ENCODE measurements at places on chromosomes 7 and 10.

DNA sequence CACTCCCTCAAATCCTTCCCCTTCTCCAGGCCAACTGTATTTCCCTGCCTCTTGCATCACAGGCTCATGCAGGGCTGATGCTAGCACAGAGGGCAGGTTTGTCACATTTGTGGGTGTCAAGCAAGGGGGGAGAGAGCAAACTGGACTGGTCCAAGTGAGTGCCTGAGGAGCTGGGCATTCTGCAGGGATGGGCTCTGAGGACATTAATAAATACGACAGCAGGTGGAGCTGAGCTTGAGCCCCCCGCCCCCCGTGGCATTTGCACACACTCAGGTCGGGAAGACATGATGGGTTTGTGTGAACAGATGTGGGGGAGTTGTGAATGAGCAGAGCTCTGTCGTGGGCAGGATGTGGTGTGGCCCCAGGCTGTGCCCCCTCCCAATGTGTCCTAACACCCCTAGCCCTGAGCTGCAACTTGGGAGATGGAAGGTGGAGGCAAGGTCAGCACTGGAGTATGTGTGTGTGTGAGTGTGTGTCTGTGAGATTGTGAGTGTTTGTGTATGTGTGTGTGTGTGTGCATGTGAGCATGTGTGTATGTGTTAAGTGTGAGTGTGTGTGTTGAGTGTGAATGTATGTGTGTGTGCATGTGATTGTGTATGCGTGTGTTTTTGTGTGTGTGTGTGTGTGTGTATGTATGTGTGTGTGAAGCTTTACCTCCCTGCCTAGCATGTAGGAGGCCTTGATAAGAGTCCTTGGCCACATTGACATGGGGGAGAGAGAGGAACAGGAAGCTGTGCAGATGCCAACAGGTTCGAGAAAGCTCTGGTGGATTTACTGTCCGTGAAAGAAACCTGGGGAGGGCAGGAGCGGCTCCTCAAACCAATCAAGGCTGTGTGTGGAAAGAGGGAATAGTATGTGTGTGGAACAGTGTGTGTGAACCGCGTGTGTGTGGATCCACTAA, 9.1 kb downstream of the RASSF4 start:
- no peak for DNase-seq

DNA sequence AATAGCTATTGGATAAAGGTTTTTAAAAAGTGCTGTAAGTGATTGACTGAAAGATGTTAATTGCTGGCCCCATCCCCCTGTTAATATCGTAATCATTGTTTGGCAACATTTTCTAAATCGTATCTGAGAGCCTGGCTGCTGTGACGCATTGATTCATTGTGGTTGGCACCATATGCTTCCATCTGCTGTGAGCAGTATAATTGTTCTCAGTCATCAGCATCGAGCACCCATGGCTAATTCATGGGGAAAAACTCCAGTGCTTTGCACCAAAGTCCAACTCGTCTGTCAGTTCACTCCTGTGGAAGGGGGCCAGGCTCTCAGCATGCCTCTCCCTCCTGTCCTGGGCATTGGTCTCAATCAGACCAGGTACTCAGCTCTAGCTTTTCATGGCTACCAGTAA, 205.2 kb downstream of the STK31 start:
- no peak for DNase-seq

DNA sequence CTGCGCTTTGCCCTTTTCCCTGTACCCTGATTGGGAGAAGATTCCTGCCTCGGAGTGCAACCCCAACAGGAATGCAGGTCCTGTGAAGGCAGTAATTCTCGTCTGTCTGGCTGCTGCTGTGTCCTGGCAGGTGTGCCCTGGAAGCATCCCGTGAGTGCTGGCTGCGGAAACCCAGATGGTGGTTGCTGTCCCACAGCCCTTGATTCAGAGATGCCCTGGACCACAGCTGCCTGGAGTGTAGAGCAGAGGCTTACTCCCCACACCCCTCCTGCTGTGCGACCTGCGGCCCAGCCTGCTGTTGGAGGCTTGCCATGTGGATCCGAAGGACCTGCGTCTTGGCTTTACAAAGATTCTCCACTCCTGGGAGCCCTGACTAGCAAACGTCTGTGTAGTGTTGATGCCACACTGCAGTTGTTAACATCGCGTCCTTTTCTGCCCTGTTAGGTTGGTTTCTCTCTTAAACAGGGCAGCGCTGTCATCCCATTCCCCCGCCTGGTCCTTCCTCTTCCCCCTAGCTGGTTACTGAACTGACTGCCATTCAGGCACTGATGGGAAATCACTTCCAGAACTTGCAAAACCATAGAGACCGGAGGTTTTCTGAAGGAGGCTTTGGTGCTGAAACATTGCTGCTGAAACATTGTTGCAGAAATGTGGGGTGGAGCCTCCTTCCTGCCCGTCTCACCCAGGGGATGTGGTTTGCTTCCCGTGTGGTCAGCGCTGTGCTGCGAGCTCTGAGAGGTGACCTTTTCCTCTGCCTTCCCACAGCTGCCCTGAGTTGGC, 53.3 kb downstream of the DNAJB6 start:
- no peak for DNase-seq

DNA sequence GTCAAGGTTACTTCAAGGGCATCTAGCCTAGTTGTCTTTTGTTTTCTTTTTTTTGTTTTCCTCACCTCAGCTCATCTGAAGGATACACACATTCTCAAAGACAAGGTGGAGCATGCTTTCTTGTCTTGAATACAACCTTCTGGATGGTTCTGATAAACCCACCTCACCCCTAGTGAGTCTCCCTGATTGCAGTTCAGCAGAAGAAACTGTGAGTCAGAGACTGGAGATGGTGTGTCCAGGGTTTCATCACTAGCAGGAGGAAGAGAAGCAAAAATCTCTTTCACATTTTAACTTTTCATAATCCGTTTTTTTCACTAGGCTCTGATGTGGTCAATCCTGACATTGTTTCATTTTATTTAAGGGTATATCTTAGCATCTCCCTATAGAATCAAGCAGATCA, 143.0 kb upstream of the NRBF2 start:
- no peak for DNase-seq

DNA sequence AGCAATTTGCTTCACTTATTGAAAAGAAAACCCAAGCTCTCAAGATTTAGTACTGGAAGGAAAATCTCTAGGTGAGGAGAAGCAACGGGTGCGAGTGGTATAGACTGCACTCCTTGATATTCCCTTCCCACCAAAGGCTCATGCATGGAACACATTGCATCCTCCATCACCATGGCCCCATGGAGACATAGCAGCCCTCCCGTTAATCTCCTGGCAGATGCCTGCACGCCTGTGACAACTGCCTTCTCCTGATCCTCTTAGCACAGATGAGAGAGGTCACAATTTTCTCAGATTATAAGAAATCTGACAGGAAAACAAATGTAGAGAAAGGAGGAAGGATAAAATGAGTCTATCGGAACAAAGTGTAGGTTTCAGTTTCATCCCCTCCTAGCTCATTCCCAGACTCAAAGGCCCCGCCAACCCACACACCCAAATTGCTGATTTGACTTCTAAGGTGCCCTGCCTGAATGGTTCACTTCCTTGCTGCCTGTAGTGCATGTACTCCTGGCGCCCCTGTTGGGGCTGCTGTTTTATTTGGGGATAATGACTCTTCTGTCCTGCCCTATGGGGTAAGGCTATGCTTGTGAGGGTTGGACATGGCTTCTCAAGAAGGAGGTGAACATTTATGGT, 50.0 kb downstream of the PLXNA4 start:
- no peak for DNase-seq

- no peak for DNase-seq
Observed at GRCh38 chr7:4066206-4066605, 615.9 kb upstream of the FOXK1 start.

GRCh38 chr10:86734207-86734988, 22.0 kb upstream of the BMPR1A start:
- DNase-seq: no peak

DNA sequence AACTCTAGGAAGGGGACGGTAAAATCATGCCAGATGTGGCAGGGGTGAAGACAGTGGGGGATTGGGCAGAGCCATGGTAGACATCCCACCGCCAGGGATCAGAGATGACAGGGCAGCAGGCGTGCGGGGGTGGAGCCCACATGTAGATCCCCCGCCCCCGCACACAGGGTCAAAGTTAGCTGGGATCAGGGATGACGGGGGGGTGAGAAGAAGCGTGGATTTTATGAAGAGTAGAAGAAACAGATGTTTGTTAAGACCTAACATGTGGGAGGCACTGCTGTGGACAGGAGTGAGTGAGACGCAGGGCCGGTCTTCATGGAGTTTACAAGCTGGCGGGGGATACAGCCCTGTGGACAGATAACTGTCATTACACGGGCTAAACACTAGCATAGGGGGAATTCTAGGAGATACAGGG, 154.0 kb upstream of the KLF14 start:
- DNase-seq: no peak

- no peak for DNase-seq
Observed at GRCh38 chr7:147298611-147299043, 1182.0 kb downstream of the CNTNAP2 start.

DNA sequence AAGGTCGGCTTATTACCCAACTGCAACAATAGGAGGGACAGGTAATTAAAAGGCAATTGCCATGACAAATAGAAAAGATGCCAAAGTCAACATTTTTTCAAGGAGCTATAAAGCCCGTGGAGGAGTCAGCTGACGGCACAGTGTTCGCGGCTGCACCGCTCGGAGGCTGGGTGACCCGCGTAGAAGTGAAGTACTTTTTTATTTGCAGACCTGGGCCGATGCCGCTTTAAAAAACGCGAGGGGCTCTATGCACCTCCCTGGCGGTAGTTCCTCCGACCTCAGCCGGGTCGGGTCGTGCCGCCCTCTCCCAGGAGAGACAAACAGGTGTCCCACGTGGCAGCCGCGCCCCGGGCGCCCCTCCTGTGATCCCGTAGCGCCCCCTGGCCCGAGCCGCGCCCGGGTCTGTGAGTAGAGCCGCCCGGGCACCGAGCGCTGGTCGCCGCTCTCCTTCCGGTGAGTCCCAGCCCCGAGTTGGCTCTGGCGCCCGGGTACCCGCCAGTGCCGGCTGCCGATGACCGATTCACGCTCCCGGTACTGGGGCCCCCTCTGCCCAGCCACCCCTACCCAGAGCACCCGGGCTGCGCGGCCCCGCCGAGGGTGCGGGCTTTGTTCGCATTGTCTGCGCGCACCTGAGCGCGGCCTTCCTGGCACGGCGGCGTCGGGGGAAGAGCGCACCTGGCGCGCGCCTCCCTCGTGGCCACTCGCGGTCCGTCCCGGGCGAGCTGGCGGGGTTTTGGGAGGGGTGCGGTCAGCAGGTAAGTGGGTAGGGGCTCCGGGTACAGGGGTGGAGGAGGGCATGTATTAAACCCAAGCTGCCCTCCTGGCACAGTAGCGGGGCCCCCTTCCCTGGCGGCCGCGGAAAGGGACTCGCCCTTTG, at the start of gene VWA2:
TSS of gene VWA2 (plus strand) at position 138 of the 877 bp plus-strand sequence. CDS start 9,460 bp downstream, outside the sequence.
- DNase-seq: no peak

DNA sequence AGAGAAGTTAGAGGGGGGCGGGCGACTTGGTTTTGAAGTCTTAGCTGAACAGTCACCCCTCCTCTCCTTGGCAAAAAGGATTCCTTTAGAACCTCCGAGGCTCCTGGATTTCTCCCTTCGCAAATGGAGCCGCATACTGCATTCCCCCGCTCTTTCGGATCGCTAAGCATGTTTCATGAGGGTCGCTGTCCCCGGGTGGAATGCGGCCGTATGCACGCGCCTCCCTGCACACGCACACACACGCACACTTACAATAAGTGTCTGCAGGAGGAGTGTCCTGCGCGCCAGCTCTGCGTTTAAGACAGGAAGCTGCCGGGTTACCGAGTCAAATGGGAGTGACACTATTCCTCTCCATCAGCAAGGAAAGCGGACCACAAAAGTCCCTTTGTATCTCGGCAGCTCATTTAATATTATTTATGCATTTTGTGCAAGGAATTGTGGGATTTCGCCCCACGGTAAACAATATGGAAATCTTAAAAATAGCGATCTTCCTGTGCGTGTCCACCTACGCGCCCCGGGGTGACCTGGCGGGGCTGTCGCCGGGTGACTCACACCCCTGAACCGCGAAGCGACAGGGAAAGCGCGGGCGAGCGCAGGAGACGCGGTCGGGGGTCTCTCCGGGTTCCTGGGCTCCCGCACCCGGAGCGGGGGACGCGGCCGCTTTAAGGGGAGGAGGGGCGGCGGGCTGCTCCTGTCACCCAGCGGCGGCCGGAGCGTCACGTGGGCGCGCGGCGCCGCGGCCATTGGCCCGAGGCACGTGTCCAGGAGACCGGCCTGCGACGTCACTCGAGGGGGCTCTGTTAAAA, 988 bp upstream of the EN2 start:
- peak; percentile 60 for DNase-seq

GRCh38 chr10:71244431-71245419, 32.4 kb downstream of the UNC5B start:
- no peak for DNase-seq

- DNase-seq: no peak
Observed at GRCh38 chr10:114499116-114499515, 94.8 kb upstream of the AFAP1L2 start.

GRCh38 chr10:17154116-17154515, 24.5 kb upstream of the CUBN start:
- no peak for DNase-seq

DNA sequence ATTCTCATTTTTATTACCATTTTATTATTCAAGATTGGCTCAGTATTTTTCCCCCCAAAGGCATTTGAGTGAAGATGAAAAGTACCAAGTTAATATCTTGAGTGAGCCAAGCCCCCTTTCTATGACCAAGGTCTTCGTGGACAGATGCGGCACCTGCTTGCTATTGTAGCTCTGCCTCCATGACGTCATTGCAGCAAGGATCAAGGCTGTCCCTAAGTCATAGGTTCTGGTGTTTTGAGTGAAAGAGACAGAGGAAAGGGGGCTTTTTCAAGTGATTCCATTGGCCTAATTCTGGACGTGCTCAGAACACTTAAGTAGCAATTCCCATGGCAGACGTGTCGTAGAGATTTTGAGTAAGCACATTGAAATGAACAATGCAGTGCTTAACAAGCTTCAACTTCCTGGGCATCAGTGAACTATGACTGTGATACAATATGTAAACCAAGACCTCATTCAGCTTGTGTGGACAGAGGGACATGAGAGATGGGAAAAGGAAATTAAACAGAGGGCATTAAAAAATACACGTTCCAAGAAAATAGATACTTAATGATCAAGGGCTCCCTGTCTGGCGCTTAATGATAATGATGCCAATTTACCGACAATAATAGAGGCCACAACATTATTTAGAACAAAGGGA, 248.7 kb upstream of the NPVF start:
- no peak for DNase-seq

GRCh38 chr7:39197831-39198230, 220.1 kb downstream of the POU6F2 start:
- DNase-seq: no peak

Data from hippocampal formation (tissue), 2 donors.